ENCODE measurements at places on chromosomes 16 and 17.
A peak's percentile ranks its signal among the peaks of the same experiment; 100 is the strongest.

- peak; percentile 56 for DNase-seq
Observed at GRCh38 chr17:38705803-38706504, 881 bp downstream of the MLLT6 start.

- no peak for DNase-seq
Observed at GRCh38 chr17:21242780-21243515, 10.3 kb downstream of the NATD1 start.

DNA sequence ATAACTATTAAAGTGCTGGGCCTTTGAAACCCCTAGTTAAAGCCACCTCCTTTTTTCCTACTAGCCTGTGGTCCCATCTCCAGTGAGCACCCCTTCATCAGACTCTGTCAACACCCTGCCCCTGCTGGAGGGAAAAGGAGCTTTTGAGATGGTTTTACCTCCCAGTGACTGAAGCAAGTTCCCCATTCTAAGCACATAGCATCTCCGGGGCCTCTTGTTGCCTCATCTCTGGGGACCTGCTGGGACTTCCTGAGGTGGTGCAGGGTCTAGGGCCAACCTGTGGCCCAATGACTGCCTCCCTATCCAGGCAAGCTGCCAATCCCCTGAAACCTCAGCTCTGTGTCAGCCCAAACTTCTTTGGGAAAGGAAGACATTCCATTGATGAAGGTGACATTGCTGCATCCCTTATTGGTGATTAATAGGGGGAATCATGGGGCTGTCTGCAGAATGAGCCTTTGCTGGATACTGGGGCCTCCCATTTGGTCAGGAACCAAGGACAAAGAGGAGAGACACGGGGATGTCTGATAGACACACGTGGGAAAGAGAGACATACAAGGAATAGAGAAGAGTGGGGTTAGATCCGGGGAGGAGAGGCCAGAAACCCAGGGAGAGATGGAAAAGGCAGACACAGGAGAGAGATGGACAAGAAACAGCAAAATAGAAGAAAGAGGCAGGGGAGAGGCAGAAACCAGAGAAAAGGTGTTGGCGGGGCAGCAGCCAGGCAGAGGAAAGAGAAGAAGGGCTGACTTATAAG, 2.4 kb downstream of the C1QL1 start:
- DNase-seq, result no peak

DNA sequence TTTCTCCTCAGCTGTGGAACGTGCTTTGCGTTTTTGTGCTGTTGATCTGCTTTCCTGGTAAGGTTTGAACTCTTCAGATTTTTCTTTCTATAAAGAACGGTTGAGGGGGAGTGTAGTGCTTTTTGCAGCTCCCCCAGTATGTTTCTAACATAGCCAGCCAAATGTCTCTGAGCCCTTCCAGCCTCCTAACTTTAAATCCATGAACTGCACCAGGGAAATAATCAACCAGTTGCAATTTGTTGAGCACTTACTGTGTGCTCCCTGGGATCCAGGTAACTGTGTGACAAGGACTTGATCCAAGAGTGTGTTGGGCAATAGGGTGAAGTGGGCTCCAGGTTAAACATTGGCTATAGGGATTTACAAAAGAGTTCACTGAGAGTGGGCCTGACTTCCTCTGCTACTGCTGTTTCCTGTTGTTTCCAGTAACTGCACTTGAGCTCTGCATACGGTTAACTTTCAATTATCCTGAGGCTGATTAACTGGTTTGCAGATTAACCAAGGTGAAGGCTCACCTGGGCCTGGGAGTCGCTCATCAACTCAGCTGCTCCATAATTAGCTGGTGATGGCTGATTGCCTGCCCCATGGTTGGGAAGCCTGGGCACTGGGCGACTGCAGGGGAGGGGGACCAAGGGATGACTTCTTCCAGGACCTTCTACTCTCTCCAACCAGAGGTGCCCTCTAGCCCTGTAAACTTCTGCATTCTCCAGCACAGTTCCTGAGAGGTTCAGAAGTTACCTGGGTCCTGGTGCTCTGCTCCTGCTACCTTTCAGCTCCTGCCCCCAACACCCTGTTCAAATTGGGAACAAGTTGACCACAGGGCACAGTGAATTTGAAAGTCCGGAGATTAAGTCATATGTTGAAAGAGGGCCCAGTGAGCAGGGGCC, 19.5 kb downstream of the HLF start:
- DNase-seq, result no peak

- no peak for DNase-seq
Observed at GRCh38 chr17:80665792-80666191, 121.2 kb downstream of the RPTOR start.
